ENCODE measurements at places on chromosomes 7 and 10. TPM values are rescaled to one million over a fixed set of nuclear protein-coding genes. Genes with fewer than 3 reads are reported as not detected.

STX1A gene
- total RNA-seq = 43.0 TPM

ENO4 gene
- 1.3 TPM for total RNA-seq

HMX3 gene
- not detected for total RNA-seq

NODAL gene
- total RNA-seq = 1.00 TPM

EFCAB10 gene
- 2.1 TPM for total RNA-seq

PDE1C gene
- total RNA-seq = 122 TPM

NPSR1 gene
- 4.4 TPM for total RNA-seq

HGF gene
- 1.7 TPM for total RNA-seq

ADRA2A gene
- 8.5 TPM for total RNA-seq

LRRC18 gene
- total RNA-seq = not detected

ATAD1 gene
- 57.8 TPM for total RNA-seq

NKX6-2 gene
- not detected for total RNA-seq

TMEM139 gene
- 0.64 TPM for total RNA-seq

NAMPT gene
- 53.6 TPM for total RNA-seq

VKORC1L1 gene
- total RNA-seq = 22.9 TPM

CYP26C1 gene
- total RNA-seq = 9.5 TPM

HOXA10 gene
- not detected for total RNA-seq

FANK1 gene
- total RNA-seq = 4.4 TPM

ABCB1 gene
- total RNA-seq = 10.4 TPM

CCL24 gene
- total RNA-seq = not detected

TMEM270 gene
- not detected for total RNA-seq

COL13A1 gene
- total RNA-seq = 8.3 TPM

RAB11FIP2 gene
- 40.0 TPM for total RNA-seq

CALHM3 gene
- not detected for total RNA-seq

ZNF488 gene
- 2.9 TPM for total RNA-seq
